ENCODE measurements at places on chromosomes 12 and 14.

DNA sequence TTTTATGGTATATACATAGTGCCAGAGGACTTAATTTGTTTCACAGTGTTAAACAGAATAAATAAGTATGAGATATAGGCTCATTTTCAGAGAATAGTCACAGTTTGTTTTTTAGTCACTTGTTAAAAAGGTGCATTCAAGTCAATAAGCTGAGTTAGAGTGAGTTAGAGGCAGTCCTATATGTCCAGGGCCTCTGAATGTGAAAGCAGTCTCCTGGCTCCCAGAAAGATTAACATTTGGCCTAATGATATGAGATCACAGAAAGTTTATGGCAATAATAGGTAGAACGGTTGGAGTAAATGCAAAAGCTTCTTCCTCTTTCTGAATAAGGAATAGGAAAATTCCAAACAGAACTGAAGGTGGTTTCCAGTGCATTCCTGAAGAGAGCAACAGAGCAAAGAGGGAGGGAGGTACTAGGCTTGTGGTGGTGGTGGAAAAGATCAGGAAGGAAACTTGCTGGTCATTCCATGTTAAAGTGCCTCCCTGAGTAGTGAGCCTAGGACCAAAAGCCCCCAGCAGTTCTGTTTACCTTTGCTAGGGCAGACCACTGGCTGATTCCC is 54.4 kb downstream of the SLC38A4 start:
- DNase-seq: no peak

DNA sequence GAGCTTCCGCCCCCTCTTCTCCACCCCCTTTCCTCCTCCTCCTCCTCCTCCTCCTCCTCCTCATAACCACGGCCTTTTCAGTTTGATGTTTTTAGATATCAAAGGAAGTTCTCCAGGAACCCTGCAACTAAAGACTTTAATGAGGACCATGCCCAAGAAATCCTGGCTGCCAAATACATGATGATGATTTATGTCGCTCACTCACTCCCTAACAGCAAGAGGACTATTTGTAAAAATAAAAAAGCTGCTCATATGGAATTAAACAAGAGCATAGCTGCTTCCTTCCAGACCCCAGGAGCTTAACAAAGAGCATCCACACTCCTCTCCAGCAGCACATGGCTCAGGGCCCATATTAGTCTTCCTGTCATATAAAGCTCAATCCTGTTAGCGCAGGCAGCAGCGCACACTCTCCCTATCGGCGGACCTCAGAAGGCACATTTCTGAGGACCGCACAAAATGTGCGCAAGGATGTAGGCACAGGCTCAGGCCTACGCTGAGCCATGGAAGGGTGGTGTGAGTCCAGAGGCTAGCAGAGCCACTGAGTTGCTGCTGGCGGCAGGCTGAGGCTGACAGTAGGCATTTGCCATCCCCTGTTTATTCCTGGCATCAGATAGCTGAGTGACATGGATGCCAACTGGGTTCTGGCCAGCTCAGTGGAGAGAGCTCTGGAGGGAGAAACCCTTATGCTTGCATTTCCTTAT is 232.8 kb downstream of the MSRB3 start:
- no peak for DNase-seq

DNA sequence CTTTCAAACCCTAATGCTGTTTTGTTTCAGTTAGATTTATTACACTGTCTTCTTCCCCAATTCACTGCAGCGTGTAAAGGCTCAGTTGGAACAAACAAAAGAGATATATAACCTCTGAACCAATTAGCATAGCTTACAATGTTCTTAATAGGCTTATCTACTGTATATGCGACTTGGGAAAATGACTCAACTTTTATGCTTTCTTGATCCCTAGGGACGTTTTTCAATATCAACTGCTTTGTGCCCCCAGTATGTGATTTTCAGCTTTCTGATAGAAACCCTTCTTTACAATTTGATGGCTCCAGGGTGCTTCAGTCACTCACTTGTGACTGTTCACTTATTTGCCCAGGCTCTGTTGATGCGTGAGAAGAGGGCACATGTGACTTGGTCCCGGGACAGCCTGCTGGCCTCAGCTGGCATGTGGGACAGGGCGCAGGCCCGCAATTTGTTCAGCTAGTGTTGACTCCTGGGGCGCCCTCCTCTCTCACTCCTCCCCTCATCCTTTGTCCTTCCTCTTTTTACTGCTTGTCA is 107.1 kb downstream of the TMTC2 start:
- no peak for DNase-seq

DNA sequence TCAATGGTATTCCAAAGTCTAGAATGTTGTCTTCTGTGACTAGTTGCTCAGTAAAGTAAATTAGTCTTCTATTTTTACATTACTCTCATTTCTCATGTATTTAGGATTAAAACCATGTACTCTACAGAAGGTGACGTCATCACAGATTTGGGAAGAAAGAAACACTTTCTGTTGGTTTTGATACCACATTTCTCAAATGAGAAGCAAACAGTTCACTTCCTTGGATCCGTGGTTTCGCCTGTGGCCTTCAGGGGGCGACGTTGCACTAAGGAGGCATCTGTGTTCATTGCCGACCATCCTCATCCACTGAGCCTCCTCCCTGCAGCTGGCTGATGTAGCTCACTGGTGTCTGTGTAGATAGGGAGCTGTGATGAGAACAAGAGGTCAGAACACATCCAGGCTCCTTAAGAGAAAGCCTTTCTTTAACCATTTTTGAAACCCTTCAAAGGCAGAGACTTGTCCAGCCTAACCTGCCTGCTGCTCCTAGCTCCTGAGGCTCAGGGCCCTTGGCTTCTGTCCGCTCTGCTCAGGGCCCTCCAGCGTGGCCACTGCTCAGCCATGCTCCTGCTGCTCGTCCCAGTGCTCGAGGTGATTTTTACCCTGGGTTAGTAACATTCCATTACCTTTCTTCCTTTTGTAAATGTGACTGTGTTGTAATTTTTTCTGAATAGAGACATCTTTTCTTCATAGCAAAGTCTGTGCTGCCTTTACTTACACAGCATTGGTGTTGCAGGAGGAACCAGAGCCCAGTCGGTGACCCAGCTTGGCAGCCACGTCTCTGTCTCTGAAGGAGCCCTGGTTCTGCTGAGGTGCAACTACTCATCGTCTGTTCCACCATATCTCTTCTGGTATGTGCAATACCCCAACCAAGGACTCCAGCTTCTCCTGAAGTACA is 220.6 kb upstream of the OR4E1 start:
- no peak for DNase-seq

DNA sequence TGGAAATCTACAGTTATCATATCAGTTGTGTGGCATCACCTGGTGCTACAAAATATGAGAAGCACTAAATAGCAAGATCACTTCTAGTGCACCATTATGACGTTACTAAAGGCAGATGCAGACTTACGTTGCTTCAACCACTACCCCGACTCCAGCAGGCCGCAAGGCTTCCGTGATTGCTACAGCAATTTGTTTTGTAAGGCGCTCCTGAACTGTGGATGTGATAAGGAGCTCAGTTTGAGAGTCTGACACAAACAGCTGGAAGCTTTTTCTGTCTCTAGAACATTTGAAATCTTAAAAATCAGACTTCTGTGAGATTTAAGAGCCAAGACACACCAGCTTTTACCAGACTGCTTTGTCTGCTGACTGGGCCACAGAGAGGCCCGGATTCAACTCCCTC is 57.0 kb downstream of the GCH1 start:
- DNase-seq: no peak

GRCh38 chr14:36580141-36580855 is 2.1 kb downstream of the NKX2-8 start:
- no peak for DNase-seq

GRCh38 chr14:76292561-76292960 is 83.4 kb upstream of the ESRRB start:
- no peak for DNase-seq

Measured in stimulated activated CD8-positive, alpha-beta memory T cell treated with anti-CD3 and anti-CD28 coated beads, Interleukin-7, amount 100 ng/mL, for 1 hour (primary cell).